Caki2 (cell line): ENCODE measurements at places on chromosomes 12 and 14. TPM values are rescaled to one million over a fixed set of nuclear protein-coding genes. Genes with fewer than 3 reads are reported as not detected.
A peak's percentile ranks its signal among the peaks of the same experiment; 100 is the strongest.

- DNase-seq: no peak
These were observed 260.5 kb downstream of the NEDD1 start for GRCh38 chr12:97167598-97167997.

Gene SNRNP35
- 8.2 and 19.4 TPM in 2 replicates for total RNA-seq

Gene B3GNT4
- 1.4 and 5.4 TPM in 2 replicates for total RNA-seq

GRCh38 chr14:61462566-61463193 lies 141.3 kb downstream of the PRKCH start:
- DNase-seq: peak; percentile 59

DNA sequence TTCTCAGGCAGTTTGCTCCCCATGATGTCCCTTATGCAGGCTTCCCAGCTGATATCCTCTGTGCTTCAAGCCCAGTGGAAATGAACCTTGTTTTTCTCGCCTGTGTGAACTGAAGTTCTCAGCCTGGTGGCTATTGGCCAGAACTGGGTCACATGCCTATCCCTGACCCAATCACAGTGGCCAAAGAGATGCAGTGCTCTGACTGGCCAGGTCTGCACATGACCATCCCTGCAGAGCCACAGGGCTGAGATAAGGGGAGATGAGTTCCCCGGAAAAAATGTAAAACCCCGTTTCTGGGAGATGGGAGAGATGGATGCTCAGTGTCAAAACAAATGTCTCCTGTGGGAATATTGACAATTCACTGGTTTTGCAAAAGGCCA lies 34.7 kb upstream of the FZD10 start:
- DNase-seq: no peak

Gene RERG
- total RNA-seq: 2.9 and 3.0 TPM in 2 replicates

GRCh38 chr12:55974308-55974730 lies 441 bp downstream of the RAB5B start:
- DNase-seq: no peak

GRCh38 chr14:69674546-69675244 lies 63.3 kb downstream of the SUSD6 start:
- DNase-seq: no peak

GRCh38 chr12:66176105-66176900 lies 6.5 kb upstream of the TMBIM4 start:
- no peak for DNase-seq

Gene IKZF4
- total RNA-seq: 0.34 and 1.9 TPM in 2 replicates

DNA sequence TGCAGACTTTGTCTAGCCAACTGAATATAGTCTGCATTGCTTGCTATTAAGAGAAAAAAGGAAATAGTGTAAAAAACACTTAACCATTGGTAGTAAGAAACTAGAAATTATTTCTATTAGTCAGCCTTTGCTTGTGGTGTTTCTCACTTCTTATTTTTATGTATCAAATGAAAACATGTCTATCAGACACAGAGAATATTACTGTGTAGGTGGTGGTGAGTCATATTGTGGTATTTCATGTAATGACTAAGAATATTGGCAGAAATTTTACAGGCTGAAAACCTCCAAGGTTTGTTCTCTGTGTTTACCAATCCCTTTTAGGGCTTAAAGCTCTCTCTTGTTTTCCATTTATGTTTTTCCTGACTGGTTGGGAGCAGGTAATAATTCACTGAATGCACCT lies 87.2 kb downstream of the DAAM1 start:
- peak; percentile 56 for DNase-seq

- no peak for DNase-seq
These were observed 9.1 kb upstream of the TDG start for GRCh38 chr12:103956509-103957027.

GRCh38 chr12:105600911-105601545 lies 270.5 kb downstream of the C12orf75 start:
- no peak for DNase-seq

GRCh38 chr12:31507966-31508365 lies 83.0 kb downstream of the DENND5B start:
- no peak for DNase-seq

Gene CLEC9A
- not detected in 2 replicates for total RNA-seq

- DNase-seq: peak; percentile 89
These were observed 111.4 kb downstream of the DACT1 start for GRCh38 chr14:58749066-58749669.

DNA sequence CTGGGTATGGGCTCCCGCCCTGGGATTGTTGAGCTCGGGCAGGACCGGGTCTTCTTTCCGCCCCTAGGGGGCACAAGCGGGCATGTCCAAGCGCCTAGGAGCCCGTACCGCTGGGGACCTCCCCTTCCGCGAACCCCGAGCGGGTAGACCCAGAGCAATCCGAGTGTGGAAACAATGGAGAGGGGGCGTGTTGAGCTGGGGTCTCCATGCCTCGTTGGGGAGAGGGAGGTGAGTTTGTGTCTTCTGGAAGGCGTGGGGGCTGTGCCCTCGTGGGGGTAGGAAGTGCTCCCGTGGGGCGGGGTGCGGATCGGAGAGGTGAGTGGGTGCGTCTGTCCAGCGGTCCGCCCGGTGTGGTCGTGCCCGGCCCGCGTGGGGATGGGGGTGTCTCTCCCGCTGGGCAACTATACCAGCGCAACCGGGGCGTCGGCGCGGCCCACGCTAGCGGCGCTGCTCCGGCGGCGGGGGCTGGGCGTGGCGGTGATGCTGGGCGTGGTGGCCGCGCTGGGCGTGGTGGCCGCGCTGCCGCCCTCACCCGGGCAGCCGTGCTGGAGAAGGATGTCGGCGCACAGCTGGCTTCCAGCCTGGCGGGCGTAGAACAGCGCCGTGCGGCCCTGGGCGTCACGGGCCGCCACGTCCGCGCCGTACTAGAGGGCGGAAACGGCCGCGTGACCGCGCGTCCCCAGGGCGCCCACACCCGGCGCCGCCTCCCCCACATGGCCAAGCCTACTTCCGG lies 12.2 kb downstream of the AGAP2 start:
- peak; percentile 87 for DNase-seq

Gene PPP4R4
- total RNA-seq: not detected in 2 replicates

DNA sequence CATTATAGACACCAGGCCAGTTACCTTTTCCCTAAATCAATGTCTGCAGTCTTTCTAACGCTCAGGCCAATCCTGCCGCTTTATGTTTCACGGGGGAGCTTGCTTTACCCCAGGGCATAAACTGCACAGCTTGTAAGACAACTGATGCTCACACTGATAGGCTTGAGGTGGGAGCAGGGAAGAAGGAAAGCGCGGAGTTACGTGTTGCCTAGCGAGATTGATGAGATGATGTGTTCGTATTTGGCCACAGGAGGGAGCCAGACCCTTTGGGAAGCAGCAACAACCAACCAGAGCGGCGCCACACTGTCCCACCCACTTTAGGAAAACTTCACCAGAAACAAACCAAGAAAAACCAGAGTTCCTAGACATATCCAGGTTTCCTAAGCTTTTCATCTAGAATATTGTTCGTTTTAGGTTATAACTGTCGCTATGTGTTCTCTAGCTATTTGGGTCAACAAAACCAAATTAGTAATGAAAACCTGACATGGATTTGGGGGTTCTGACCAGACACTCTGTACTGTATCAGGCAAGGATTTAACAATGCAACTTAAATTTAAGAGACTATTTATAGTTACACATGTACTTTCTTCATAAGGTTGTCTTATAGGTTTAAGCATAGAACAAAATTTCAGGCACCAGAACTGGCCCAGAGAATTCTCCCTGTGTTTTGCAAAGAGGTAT lies 2.4 kb downstream of the IL26 start:
- peak; percentile 84 for DNase-seq

Gene PYGL
- total RNA-seq: 21.7 and 30.3 TPM in 2 replicates

DNA sequence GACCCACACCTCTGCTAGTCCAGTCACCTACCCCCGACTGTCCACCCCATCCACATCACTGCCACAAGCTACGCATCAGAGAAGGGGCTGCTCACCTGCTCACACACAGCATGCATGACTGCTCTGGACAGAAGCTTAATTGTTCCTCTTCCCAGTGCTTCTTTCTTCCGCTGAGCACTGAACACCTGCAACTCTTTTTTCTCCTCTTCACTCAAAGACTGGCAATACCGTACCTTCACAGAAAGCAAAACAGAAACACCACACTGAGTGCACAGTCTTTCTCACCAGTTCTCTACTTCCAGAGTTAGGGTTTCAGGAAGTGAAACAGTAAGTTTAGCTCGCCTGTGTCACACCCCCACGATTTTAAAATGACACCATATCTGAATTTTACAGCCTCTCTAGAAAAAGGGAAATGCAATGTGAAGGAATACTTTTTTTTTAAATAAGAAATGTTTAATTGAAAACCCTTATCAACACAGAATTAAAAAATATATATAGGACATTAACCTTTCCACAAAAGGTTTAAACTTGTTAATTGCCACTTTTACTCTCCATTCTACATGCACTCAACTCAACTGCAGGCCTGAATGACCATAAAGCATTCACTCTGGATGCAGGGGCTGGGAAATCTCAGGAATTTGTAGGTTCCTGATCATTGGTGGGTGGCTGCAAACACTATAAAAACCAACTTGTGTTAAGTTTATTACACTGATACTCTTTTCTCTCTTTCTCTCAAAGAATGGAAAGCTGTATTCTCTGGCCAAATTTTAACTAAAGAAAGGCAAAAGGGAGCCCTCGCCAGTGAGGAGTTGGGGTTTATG lies 120.0 kb downstream of the PRICKLE1 start:
- DNase-seq: no peak

DNA sequence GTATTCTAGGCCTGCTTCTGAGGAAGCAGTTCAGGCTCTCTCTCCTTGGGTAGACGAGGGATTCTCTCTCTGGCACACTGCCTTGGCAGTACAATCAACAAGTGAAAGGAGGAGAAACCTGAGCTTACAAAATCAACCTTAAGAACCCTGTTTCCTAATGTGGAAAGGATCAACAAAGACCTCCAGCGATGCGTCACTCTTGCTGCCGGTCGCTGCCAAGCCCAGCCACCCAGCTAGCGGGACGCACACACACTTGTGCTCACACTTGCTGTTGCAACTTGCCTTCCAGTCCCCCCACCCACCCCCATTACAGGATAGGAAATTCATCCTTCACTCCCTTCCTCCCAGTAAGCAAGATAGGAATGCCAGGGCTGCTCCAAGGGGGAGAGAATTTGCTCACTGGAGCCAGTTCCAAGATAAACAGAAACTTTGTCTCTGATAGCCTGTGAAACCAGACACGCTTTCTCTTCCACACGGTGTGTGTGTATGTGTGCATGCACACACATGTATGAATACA lies 144.3 kb downstream of the BCL11B start:
- DNase-seq: peak; percentile 12

- DNase-seq: no peak
These were observed 1193.5 kb upstream of the FLRT2 start for GRCh38 chr14:84336433-84336832.

Gene SIX1
- total RNA-seq: 15.2 and 22.9 TPM in 2 replicates

GRCh38 chr12:47848853-47849252 lies 29.1 kb upstream of the HDAC7 start:
- no peak for DNase-seq

- DNase-seq: no peak
These were observed 1104.3 kb downstream of the BCL11B start for GRCh38 chr14:98167705-98168104.

DNA sequence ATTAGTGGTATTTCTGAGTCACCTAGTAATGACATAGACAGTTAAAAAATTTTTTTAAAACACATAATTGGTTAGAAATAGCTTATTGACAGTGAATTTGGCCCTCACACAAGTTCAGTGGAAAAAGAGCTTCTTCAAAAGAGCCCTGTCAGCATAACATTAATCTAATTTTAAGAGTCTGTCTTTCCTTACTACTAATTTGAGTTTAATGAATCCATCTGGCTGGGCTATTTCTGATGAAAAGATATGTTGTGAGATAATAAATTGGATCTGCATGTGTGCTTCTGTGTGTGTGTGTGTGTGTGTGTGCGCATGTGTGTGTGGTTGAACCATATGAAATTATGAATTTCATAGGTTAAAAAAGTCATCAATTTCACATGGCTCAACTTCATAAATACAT lies 1045.2 kb downstream of the FLRT2 start:
- no peak for DNase-seq

- no peak for DNase-seq
These were observed 47.8 kb downstream of the CDC42BPB start for GRCh38 chr14:103009559-103009958.

- no peak for DNase-seq
These were observed 147.3 kb downstream of the PPM1H start for GRCh38 chr12:62787611-62788010.

Gene NDRG2
- 14.4 and 31.3 TPM in 2 replicates for total RNA-seq

Gene SYCP3
- total RNA-seq: not detected in 2 replicates

Gene OTUB2
- 2.9 and 3.2 TPM in 2 replicates for total RNA-seq

DNA sequence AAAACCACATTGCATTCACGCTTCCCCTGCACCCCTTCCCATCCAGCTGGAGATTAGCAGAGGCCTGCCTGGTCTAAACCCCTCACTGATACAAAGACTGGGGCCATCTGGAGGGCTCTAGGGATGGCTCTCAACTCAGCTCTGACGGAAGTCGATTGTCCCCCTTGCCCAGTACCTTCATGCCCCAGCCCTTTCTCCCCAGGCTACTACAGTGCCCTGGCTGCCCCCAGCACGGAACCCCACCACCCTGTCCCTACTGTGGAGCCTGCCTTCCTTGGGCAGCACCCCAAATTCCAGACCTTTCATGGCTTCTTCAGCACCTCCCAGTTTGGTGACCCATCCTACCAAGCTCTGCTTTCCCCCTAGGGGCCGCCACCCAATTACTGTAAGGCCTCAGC lies 25.6 kb downstream of the ZFP36L1 start:
- DNase-seq: no peak

Gene LTB4R
- total RNA-seq: 0.12 and 2.7 TPM in 2 replicates

- no peak for DNase-seq
These were observed 2.7 kb downstream of the OTX2 start for GRCh38 chr14:56807386-56808109.
